ENCODE measurements at places on chromosomes 7 and 10. TPM values are rescaled to one million over a fixed set of nuclear protein-coding genes. Genes with fewer than 3 reads are reported as not detected.

DNA sequence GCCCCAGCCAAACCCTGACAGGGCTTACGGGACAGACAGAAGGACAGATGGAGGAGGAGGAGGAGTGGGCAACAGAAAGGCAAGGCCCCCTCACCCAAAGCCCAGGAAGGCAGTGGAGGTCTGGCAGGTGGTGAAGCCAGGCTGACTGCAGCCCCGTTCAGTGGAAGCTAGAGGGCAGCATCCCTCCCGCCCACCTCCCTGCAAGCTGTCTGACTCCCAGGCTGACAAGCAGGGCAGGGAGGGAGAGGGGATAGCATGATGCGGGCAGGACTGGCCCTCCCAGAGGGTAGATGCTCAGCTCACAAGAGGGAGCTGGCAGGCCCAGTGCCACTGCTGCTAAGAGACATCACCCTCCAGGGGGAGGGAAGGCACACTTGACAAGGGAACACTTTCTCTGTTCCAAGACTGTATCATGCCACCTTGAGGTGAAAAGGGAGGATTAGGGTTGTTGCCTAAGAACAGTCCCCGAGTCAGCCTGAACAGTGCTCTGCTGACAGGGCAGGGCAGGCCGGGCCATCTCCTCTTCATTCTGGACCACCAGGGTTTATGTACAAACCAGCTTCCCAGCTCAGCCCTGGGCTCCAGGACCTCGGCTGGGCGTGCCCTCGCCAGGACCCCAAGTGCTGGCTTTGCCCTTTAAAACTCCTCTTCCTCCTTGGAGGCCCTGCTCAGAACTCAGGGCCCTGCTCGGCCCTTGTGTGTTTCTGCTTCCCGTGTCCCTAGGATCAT lies 61.8 kb downstream of the RASGEF1A start:
- DNase-seq: peak; percentile 81

DNA sequence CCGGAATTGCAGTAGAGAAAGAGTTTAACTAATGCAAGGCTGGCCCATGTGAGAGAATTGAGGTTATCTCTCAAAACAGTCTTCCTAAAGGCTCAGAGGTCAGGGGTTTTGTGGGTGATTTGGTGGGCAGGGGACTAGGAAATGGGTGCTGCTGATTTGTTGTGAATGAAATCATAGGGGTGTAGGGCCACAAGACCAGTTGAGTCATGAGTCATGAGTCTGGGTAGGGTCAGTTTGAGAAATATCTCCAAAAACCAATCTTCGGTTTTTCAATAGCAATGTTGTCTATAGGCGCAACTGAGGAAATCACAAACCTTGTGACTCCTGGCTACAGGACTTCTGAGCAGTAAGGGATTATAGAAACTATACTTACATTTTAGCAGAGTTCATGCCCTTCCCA lies 460.0 kb upstream of the NRP1 start:
- no peak for DNase-seq

- no peak for DNase-seq
These were observed 52.6 kb downstream of the GNAI1 start for GRCh38 chr7:80187279-80187678.

DNA sequence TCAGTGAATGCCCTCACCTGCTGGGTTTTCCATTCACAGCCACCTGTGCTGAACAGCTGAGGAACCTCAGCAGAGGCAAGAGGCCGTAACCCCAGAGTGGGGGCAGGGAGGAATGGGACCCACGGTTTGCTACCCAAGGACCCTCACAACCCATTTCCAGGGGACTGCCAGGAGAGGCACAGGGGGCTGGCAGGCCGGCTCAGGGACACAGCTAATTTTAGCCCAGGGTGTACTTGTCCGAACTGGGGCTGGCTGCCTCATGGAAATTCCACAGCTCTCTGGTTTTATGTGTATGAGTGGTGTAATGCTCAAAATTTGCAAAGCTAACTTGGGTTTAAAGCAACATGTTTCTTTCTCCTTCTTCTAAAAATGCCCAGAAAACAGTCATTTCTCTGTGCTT lies 42.2 kb downstream of the MINDY4 start:
- no peak for DNase-seq

The SLC26A5 gene
- 0.41 TPM for total RNA-seq

The HYAL4 gene
- not detected for total RNA-seq

Measured in WTC11 (cell line).